OCI-LY7 (cell line): ENCODE measurements at places on chromosomes 12 and 14. TPM values are rescaled to one million over a fixed set of nuclear protein-coding genes. Genes with fewer than 3 reads are reported as not detected.

GRCh38 chr14:54322701-54323337, 74.0 kb upstream of the CDKN3 start:
- DNase-seq: no peak

- DNase-seq: no peak
Observed at GRCh38 chr14:65810322-65810721, 397.8 kb downstream of the FUT8 start.

GRCh38 chr14:23361320-23361719, 3.7 kb downstream of the EFS start:
- no peak for DNase-seq

GRCh38 chr12:1421091-1421846, 173.1 kb downstream of the FBXL14 start:
- no peak for DNase-seq

The LRP1-AS gene
- total RNA-seq: not detected in 2 replicates

The AICDA gene
- total RNA-seq: 38.5 and 55.9 TPM in 2 replicates

The CELA1 gene
- not detected in 2 replicates for total RNA-seq

DNA sequence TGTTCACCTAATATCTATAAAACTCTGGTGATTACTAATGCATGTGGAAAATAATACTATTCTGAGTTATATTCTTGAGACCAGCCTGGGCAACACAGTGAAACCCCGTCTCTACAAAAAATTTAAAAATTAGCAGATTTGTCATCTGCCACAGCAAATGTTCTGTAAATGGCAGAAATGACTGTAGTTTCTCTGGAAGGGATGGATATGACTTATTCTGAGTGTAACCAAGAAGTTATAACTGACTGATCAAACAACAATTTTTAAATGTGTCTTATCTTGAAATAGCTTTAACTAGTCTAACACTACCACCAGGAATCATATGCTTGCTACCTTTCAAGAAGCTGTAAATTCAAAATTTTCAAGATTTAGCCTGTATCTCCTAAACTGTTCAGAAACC, 88.7 kb downstream of the PLBD1 start:
- no peak for DNase-seq

GRCh38 chr12:23535441-23535840, 414.0 kb downstream of the SOX5 start:
- no peak for DNase-seq

GRCh38 chr12:3263282-3263681, 186.1 kb downstream of the TSPAN9 start:
- DNase-seq: no peak

DNA sequence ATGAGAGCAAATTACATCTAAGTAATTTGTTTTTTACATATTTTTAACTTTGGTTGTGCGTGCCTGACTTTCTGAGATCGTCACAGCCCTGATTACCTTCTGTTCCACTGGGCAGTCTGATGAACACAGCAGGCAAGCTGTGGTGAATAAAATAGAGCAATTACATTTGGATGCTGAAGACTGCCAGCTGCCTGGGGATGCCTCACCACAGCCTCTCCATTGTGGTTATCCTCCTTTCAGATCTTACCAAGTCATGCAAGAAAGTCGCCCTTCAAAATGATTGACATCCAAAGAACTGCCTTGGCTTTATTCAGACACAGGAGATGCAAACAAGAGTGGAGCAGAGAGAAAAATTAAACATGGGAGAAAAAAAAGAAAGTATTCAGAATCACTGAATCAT, 456.6 kb upstream of the TMPO start:
- no peak for DNase-seq

DNA sequence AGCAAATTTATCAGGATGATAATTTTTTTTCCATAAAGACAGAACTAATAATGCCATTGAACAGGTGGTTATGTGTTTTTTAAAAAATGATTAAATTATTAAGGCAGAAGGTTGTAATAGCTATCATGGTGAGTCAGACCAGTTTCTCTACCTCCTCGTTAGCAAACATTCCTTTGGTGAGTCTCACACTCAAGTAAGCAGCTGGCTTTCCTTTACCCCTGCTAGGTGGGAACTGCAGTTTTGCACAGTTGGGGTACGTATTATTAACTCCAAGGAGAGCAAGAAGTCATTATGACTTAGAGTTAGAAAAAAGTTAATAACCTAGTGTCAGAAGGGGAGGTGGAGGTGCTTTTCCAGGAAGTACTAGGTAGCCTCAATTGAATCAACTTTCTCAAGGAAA, 165.3 kb downstream of the SNAPC1 start:
- no peak for DNase-seq

The TMEM263 gene
- total RNA-seq: 60.0 and 83.6 TPM in 2 replicates

GRCh38 chr12:106030210-106031071, 108.3 kb downstream of the NUAK1 start:
- no peak for DNase-seq

The FAM181A gene
- not detected in 2 replicates for total RNA-seq

DNA sequence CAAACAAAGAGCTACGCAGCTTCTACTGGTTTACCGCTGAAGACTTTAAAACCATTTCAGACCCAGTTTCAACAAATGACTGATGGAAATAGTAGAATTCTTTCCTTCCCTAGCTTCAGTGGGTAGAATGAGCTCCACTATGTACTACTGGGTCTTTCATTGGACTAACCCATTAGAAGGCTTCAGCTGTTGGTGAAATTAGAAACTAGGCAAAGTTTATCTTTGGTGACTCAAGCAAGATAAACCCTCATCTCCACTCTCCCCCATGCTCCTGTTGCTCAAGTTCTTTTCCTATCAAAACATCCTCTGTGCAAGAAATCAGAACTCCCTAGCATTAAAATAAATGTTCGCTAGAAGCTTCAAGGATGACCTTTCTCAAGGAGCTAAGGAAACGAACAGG, 159.2 kb downstream of the PAWR start:
- DNase-seq: no peak

- peak; percentile 86 for DNase-seq
Observed at GRCh38 chr14:77053046-77053841, 24.7 kb upstream of the IRF2BPL start.

- DNase-seq: no peak
Observed at GRCh38 chr14:67773844-67774377, 42.5 kb downstream of the ZFYVE26 start.

The RPS6KL1 gene
- 14.0 and 15.3 TPM in 2 replicates for total RNA-seq

GRCh38 chr12:8493084-8493483, 20.2 kb upstream of the CLEC4D start:
- DNase-seq: peak; percentile 1

DNA sequence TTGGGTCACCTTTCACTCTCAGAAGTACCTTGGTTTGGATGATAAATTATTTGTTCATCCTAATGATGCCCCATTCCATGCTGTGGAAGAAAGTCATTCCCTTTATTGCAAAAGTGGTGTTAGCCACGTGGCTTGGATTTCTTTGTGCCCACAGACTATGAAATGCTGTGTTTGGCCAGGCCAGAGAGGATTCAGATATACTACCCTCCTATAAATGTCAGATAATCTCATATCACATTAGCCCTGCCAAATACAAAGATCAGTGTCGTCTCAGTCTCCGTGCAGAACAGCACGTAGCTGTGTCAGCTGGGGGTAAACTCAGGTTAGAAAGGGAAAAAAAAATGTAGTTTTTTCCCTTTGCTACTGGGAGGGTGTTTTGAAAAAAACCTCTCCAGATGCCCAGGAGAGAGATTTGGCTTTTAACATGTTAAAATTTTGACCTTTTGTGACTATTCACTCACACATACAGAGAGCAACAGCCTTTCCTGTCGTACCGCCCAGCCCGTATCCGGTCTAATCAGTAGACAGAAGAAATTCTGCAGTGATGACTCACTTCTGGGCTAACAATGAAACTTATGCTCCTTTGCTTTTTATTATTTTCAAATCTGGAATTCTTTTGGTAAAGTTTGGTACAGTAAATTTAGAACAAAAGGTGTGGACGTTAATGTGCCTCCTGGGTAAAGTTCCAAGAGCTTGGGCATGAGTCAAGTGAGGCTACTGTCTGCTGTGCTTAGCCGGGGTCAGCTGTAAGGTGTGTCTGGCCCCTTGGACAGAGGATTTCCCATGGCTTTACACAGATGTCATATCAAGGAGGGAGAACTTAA, 8.5 kb upstream of the PTPRB start:
- no peak for DNase-seq

DNA sequence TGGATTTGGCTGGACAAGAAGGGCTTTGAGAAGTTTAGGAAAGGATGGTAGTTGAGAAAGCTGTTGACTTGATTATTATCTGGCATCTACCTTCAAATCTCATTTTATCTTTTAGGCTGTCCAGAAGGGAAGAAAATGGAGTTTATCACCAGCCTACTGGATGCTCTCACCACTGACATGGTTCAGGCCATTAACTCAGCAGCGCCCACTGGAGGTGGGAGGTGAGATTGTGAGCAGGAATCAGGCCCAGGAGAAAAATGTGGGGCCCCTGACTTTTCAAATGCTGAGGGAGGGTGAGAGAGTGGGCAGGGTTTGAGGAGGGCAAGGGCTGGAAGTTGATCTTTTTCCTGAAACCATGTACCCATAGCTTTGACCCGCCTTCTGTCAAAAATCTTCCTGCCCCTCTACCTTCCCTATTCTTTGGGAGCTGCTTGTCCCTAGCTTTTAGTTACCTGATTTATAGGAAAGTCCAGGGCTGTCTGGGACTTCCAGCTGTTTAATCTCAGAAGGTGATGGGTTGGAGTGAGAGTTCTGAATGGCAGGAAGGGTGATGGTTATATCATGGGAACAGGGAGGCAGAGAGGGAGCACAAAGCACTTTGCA, 134.2 kb downstream of the SMOC1 start:
- DNase-seq: peak; percentile 37

The TMEM120B gene
- 20.5 and 21.5 TPM in 2 replicates for total RNA-seq

GRCh38 chr14:26385310-26385709, 212.5 kb downstream of the NOVA1 start:
- DNase-seq: no peak

The PSMC6 gene
- total RNA-seq: 86.3 and 98.3 TPM in 2 replicates

DNA sequence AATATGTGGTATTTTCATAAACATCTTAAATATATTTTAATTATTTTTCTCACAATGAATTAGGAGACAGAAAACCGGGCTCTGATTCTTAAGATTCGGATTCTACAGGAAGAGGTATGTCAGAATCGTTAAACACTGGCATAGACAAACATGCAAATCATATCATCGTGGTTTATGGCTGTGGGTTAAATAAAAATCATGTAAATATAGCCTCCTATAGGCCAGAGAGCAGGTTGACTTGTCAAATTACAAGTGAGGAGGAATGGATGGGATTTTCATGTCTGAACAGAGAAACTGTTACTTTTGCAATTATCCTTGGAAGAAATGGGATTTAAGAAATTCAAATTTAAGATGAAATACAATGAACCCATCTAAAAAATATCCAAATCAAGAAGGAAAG, 74.9 kb upstream of the BCAT1 start:
- DNase-seq: peak; percentile 81

DNA sequence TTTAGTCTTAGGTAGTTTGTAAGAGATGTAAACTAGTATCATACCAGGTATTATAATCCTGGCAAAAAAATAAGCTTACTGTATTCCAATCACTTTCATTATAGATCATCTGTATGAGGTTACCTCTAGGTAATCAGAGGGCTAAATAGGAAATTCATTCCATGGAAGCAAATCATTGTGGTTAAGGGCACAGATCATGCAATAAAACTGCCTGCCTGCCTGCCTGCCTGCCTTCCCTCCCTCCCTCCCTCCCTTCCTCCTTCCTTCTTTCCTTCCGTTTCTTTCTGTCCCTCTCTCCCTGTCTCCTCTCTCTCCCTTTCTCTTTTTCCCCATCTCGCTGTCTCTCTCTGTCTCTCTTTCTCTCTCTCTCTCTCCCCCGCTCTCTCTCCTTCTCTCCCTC, 3.2 kb upstream of the CLEC9A start:
- DNase-seq: no peak

GRCh38 chr14:103552011-103552845, 10.2 kb downstream of the BAG5 start:
- DNase-seq: no peak
